Fibroblast of pulmonary artery (primary cell): ENCODE measurements at places on chromosomes 6 and 20.

GRCh38 chr6:150417899-150418826 lies 49.4 kb downstream of the IYD start:
- peak; percentile 88 for DNase-seq

- peak; percentile 41 for DNase-seq
These were observed 19.4 kb upstream of the RCAN2 start for GRCh38 chr6:46510651-46511050.

DNA sequence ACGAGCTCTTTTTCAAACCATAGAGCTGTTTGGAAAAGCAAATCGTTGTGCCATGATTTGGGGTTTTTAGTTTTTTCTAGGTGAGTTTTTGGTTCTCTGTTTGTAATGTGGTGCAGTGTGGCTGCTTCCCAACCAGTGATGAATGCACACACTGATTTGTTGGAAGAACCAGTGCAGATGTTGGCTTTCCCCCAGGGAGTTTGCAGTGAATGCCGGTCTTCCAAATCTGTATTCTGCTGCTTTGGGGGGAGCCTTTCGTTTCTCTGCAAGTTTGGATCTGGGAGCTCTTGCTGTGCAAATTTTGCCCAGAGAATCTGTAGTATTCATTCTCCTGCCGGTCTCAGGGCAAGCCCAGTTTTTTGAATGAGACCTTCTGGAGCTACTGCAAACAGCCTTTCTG lies 14.5 kb downstream of the HECA start:
- DNase-seq = no peak

DNA sequence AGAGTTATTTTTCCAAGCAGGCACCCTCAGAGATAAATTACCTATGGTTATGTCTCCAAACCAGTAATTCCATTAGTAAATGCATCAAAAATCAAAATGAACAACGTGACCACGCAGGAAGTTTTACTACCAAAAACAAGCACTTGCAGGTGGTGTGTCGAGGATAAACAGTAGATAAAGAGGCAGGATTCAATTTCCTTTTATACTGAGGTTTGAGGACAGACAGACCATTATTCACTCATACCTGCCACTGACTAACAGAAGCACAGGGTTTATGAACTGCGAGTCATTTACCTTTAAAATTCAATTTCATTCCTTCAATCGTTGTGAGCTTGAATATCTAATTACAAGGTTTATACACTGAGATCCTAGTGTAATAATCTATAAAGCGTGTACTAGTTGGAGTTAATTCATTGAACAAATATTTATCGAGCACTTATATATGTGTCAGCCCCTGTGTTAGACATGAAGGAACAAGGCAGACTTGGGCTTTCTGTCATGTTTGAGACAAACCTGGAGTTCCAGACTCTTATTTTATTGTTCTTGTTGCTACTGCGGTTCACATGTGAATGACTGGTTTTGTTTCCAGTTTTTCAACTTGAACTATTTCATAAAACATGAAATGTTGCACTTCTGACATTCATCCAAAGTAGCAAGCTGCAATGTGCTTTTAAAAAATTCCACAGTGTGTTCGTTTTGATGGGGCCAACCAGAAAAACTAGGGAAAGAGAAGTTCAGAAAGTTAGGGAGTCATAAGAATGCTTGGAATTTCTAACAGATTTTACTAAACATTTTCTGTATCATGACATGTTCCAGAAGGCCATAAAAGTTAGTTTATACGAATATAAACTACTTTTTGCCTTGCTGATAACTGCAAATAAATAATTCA lies 205.6 kb downstream of the UST start:
- peak; percentile 48 for DNase-seq

- no peak for DNase-seq
These were observed 38.6 kb downstream of the NPEPL1 start for GRCh38 chr20:58731192-58731591.

- DNase-seq = peak; percentile 14
These were observed 22.0 kb upstream of the VSTM2L start for GRCh38 chr20:37880726-37881591.

DNA sequence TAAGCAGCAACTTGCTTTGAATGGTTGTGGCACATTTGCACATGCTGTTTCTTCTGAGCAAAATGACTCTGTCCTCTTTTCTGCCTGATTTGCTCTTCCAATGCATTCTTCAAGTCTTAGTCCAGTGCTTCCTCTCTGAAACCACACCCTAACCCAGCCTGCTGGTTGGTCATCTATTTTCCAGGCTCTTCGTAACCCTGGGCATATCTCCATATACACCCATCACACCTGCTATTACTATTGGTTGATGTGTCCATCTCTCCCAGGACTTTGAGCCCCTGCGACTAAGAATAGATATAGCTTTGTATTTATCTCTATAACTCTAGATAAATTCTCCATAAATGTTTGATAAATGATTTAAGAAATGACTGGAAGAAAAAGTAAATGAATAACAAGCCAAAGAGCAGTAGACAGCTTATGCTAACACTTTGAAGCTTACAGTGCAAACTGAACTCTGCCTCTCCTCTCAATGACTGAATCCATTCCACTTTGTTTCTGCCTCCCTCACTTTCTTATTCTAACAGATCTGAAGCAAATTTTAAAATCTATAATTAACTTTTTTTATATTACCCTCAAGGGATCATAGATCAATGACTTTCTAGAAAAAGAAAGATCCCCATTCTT lies 59.7 kb upstream of the NT5E start:
- DNase-seq = no peak

GRCh38 chr6:119445666-119446065 lies 96.1 kb upstream of the MAN1A1 start:
- DNase-seq = no peak

DNA sequence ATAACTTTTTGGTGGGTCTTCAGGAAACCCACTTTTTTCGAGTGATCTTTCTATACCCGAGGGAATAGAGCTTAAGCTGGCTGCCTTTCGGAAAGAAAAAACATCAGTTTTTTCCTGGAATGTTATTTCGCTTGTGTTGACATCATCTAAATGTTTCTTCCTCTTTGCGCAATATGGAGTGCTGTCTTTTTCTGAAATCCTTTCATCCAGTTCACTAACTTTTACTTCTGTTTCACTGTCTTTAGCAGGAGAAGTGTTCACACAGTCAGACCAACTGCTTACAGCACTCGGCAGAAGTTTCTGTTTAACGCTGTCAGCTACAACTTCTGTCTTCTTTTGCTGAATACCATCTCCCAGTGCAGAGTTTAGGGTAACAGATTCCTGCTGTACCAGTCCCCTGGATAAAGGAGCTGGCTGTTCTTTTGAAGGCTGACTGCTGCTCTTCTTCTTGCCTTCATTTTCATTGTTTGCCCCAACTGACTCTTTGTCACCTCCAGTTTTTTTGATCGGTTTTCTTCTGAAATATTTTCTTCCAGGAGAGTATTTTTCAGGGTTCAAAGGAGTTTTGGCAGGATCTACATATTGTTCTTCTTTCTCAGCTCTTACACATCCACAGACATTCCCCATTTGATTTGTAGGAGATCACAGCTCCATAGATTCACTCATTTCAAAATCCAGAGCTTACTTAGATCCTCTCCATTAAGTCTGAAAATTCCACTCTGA lies 50.0 kb upstream of the DST start:
- DNase-seq = peak; percentile 92

DNA sequence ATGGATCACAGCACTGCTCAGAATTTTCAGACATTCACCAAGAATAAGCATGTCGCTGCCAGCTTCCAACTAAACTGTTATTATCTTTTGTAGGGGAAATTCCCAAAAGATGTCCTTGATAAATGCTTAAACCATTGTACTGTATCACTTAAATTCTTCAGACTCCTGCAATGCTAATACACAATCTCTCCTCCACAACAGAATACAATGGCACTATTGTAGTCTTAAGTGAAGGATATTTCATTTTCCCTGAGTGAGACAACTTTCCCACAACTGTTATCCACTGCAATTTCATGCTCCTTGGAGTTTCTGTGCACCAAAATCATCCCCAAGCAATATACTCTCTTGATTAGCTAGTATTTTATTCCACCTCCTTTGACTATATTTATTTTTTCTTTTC lies 189.7 kb downstream of the COL9A1 start:
- no peak for DNase-seq

DNA sequence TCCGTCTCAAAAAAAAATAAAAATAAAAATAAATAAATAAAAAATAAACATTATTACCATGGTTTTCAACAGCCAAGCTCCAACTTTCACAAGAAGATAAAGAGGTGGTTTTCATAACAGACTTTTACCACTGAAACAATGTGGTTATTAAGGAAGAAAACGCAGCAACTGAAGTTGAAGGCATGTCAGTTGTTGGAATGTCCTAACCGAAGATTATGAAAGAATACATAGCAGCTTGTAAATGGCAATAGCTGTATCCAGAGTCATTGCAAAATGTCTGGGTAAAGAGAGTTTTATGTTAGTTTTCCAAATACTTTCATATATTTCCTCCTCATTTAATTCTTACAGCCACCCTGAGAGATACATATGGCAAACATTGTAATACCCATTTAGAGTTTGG lies 161.6 kb upstream of the MARCKS start:
- DNase-seq = peak; percentile 87
